ENCODE measurements at places on chromosomes 7 and 10.

DNA sequence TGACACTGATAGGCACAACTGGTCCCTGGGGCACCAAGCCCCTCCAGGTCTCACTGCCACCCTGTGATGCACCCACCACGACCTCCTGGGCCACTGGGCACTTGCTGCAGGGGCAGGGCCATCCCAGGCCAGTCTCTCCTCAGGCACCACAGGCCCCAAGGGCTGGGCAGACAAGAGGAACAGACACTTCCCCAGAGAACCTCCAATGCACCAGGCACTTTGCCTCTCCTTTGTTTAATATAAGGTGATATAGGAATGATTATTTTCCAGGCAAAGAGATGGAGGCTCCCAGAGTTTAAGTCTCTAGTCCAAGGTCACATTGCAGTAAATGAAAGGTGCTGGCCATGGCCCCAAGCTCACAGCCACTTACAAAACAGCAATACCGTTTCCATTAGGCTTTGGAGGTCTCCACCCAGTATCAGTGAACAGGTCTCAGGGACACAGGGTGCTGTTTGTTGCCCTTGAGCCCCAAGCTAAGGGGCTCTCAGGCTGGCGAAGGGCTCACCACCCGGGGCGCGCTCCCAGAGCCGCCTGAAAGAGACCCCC is 4.5 kb downstream of the DEPP1 start:
- no peak for DNase-seq

DNA sequence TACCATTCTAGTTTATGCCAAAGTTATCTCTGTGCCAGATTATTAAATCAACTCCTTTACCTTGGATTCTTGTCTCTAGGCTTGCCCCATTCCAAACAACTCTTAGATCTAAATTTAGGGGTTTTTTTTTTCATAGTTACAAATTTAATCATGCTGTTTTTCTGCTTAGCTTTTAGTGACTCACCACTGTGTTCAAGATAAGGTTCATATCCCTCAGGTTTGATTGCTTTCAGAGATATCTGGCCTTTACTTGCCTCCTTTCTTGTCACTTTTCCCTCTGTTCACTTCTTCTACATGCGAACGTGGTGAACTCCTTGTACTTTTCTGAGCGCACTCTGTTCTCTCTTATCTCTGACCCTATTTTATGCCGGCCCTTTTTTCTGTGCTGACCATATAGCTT is 78.2 kb downstream of the VPS50 start:
- DNase-seq = no peak

DNA sequence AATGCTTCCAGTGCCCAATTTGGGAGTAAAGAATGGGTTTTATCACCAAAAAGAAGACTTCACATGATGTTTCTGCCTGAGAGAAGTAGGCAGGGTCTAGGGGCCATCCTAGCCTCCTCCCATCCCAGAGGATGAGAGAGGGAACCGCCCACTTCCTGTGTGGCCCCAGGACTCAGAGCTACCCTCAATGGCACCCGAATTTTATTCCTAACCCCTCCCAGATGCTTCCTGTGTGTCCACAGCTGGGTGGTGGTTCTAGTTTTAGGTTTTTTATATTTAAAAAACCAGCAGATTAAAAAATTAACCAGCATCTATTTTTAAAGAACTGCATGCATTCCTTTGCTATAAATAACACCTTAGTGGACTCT is 583.5 kb downstream of the PTPRN2 start:
- no peak for DNase-seq

DNA sequence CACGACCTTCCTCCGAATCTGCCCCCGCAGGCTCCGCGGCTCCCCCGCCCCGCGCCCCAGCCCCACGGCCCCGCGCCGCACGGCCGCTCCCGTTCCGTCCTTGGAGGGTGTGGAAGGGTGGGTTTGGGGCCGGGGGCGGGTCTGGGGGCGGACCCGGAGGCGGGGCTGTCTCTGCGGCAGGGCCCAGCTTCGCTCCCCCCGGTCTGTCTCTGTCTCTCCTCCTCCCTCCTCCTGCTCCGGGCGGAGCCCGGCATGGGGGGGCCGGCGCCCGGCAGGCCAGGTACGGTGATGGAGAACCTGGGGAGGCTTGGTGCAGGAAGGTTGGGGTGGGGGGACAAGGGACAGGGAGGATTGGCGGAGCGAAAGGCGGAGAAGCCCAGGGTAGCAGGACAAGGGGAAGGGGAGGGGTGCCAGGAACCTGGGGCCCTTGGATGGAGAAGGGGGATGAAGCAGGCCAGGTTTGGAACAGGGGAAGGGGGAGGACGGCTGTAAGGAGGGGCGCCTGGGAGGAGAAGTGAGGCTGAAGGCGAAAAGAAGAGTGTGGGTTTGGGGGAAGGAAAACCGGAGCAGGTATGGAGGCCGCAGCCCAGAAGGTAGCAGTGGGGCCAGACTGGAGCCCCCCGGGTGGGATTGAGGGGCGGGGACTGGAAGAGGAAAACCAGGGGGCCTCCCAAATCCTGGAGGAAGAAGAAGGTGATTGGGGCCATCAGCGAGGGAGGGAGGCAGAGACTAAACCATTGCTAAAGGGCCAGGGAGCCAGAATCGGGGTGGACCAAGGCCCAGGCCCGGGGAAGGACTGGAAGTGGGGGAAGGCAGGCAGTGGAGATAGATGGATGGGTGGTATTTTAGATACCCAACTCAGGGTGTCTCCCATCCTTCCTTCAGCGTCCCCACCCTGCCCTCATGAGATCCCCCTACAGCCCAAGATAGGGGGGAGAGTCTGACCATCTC is at the start of gene NYAP1:
Gene NYAP1 (plus strand): TSS at position 206 of the 951 bp plus-strand sequence. CDS start 1,385 bp downstream, outside the sequence.
- peak; percentile 61 for DNase-seq

GRCh38 chr10:103127241-103127640 is 65.8 kb downstream of the NT5C2 start:
- DNase-seq = no peak

GRCh38 chr10:109773288-109774120 is 149.8 kb downstream of the XPNPEP1 start:
- DNase-seq = no peak

- no peak for DNase-seq
Measured at GRCh38 chr7:88432301-88432700, 125.6 kb upstream of the STEAP4 start.

GRCh38 chr10:14548474-14548873 is 217.8 kb upstream of the FRMD4A start:
- no peak for DNase-seq

DNA sequence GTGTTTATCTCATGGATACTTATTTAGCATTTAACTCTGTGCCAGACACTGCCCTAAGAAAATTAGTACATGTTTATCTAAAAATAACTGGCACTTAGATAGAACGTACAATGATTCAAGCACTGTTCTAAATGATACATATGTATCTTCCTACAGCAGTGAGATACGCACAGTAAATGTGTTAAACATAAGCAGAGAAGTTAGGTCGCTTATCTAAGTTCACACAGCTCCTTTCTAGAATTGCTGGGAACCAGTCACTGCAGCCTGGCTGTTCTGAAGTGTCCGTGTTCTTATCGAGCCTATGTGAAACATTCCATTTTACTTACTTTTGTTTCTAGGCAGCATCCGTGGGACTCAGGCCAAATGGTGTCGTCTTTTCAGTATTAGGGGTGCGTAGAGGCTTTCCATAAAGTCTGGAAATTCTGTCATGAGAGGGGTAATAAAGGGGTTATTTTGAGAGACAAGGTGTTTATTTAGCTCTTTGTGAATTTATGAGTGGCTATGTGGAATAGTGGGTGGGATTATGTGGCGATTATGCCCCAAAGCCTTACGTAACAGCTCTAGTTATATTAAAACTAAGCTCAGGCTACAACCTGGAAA is 186.9 kb downstream of the SND1 start:
- no peak for DNase-seq

DNA sequence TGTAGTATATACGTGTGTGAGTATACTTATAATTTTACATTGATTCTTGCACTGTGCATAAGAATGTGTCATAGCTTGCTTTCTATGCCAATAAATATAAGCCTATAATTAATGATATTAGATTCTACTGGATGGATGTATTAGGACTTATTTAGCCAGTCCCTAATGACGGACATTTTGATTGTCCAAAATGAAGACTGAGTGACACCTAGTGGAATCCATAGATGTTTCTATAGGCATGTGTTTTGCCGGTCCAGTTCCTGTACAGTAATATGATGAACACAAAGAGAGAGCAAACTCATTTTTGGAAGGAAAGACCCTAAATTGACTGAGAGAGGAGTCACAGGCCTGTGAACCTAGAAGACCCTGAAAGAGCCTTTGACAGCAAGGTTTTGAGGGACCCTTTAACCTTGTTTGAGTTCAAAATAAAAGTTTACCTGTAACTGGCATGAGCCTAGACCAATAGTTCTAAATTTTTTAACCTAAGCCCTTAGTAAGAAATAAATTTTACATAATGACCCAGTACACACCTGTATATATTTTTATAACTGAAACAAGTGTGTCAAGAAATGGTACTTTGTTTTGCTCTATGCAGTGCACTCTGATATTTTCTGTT is 42.4 kb upstream of the AGBL3 start:
- DNase-seq = no peak

DNA sequence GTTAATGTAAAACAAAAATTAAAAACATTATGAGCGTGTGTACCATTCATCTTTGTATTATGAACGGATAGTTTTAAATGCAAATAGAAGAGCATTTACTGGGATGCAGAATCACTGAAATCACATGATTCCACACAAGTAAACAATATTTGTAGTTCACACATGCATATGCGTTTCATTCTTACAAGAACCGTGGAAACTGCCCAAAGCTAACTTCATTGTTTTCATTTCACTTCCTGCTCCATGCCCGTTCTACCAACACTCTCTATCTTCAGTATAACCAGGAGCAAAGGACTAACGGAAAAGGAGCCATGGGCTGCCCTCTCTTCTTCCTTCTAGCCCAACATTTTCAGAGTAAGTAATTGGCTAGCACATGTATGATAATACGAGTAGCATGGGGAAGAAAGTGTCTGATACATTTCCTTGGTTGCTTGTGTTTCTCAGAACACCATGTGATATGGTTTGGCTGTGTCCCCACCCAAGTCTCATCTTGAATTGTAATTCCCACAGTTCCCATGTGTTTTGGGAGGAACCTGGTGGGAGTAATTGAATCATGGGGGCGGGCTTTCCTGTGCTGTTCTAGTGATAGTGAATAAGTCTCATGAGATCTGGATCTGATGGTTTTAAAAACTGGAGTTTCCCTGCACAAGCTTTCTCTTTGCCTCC is 38.8 kb downstream of the ZNF783 start:
- no peak for DNase-seq

GRCh38 chr7:37467002-37467401 is 18.3 kb upstream of the ELMO1 start:
- no peak for DNase-seq

GRCh38 chr7:81769891-81770727 is at the start of gene HGF:
TSS of gene HGF (minus strand) at chr7:81770047. CDS start at chr7:81769971, 76 bp downstream.
- DNase-seq = no peak

DNA sequence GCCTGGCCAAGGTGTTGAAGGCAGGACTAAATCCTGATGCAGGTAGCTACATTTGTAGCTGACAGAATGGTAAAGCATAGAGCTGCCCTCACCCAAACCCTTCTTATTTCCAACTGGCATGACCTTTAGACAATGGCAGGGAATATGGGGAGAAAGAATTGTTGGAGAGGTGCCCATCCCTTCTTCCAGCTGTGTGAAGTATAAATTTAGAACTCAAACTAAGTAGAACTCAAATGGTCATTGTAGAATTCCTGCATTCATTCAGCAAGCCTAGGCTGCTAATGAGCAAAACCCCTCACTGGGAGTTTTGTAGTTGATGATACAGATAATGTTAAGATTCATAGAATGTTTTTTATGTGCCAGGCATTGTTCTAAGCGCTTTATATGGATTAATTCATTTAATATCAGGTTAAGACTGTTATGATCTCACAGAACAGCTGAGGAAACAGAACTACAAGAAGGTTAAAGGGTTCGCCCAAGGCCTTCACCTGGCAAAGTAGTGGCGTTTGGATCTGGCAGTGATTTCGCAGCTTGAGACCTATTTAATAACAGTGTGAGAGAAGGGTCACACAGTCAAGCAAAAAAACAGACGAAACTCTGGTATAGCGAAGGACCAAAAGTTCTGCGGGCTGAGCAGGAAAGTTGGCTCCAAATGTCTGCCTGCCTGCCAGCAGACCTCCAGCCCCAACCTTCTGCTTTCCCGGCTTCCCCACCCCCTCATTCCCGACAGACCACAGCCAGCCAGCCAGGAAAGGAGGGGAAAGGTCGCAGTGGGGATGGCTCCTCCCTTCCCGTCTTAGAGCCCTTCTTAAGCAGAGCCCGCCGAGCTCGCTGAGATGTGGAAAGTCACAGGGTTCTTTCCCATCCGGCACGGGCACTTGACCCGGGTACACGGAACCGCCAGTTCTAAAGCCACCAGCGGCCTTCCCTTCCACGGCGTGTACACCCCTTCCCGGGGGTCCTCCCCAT is 1.6 kb upstream of the HILPDA start:
- no peak for DNase-seq

DNA sequence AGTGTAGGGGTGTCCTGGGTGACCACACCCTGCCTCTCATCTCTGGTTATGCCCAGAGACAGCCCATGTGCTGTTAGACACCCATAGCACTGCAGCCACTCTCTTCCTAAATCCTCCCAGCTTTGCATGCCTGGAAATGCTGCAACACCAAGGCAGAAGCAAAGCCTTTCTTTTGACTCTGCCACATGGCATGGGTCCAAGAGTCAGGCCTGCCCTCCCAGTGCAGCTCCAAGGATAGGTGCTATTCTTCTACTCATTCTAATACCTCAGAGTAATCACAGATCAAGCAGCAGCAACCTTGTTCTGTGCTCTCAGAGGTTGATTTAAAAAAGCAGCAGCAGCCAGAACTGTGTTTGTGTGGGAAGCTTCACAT is 23.4 kb downstream of the FRMPD2 start:
- no peak for DNase-seq

GRCh38 chr10:28180654-28181053 is 122.2 kb downstream of the MPP7 start:
- no peak for DNase-seq

DNA sequence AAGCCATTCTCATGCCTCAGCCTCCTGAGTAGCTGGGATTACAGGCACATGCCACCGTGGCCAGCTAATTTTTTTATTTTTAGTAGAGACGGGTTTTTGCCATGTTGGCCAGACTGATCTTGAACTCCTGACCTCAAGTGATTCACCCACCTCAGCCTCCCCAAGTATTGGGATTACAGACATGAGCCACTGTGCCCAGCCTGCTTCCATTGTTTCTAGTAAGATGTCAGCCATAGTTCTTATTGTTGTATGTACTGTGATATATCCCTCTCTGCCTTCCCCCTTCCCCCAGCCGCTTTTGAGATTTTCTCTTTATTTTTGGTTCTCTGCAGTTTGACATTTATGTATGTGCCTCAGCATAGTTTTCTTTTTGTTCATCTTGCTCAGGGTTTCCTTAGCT is 87.9 kb upstream of the KLF14 start:
- no peak for DNase-seq

Measured in stimulated activated CD4-positive, alpha-beta T cell treated with anti-CD3 and anti-CD28 coated beads, Interleukin-15, amount 100 ng/mL, for 24 hours (primary cell).